ENCODE measurements at places on chromosomes 4 and X.
A peak's percentile ranks its signal among the peaks of the same experiment; 100 is the strongest.

DNA sequence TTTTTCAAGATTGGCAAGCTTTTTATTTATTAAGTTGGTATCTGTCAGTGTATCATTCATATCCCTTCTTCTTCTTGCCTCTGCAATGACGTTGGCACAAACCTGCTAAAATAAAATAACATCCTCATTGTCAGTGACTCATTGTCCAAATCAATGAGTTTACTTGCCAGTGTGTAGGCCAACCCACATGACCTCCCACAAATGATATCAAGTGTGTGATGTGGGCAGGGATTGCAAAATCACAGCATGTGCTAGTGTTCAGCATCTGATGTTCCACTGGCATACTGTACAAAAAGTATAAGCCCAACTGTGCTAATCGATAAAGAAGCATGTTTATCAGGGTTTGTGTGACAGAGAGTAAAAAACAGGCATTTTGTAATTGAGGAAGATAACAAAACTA is 25.5 kb downstream of the GPAT3 start:
- DNase-seq = no peak

GRCh38 chr4:163764569-163764968 is 270.1 kb downstream of the TMA16 start:
- DNase-seq = no peak

DNA sequence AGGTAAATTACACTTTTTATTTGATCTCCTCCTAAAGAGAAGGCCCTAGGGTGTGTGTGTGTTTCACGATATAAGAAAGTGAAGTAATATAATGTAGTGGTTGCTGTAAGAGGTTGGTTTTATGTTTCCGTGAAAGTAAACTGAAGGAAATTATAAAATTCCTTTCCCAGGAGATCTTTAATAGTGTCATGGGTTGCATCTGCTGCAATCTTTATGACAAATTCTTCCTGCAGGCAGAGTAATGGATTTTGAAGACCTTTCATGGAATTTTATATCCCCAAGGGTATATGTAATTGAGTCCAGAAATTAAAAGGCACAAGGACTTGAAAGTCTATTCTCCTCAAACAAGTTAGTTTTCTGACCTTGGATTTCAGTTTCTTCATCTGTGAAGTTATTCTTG is 538.6 kb downstream of the ANKRD50 start:
- DNase-seq = no peak

DNA sequence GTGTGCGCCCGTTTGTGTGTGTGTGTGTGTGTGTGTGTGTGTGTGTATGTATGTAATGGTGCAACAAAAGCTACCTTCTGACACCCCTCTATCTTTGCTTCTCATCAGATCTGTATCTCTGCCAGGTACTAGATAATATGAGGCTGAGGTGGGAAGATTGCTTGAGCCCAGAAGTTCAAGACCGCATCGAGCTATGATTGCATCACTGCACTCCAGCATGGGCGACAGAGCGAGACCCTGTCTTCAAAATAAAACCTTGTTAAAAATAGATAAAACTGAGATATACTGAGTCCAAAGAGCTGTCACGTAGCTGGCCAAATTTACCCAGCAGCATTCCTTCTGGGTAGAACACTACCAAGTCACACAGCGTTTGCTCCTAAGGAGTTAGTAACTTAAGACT is 18.4 kb downstream of the NLGN4X start:
- no peak for DNase-seq

GRCh38 chr4:108209489-108209888 is 40.8 kb upstream of the LEF1 start:
- DNase-seq = no peak

GRCh38 chr4:151665785-151666127 is 95.1 kb downstream of the GATB start:
- no peak for DNase-seq

DNA sequence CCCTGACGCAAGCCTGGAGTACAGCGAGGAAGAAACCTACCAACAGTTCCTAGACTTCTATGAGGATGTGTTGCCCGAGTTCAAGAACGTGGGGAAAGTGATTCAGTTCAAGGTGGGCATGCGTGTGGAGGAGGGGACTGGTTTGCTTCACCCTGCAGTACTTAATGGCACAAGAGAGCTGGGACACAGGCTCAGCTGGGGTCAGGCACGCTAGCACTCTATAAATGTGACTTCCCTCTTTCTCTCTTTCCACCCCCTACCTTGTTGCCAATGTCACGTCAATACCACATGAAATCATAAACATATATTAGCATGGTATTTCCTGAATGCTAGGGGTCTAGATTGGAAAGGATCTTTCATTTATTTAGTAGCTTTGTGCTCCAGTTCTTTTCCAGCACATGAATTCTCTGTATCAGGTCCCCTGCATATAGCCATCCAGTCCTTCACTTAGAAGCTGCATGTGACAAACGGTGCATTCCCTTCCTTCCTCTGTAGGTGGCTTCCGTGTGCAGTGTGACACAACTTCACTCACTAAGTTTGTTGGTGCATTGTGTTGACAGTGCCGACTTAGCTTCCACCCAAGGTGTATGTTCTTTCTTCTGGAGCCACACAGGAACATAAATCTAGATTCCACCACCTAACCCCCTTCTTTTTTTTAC is 25.6 kb downstream of the ZRSR2 start:
- DNase-seq = peak; percentile 20

- no peak for DNase-seq
Measured at GRCh38 chr4:147078362-147078761, 132.7 kb upstream of the TTC29 start.

DNA sequence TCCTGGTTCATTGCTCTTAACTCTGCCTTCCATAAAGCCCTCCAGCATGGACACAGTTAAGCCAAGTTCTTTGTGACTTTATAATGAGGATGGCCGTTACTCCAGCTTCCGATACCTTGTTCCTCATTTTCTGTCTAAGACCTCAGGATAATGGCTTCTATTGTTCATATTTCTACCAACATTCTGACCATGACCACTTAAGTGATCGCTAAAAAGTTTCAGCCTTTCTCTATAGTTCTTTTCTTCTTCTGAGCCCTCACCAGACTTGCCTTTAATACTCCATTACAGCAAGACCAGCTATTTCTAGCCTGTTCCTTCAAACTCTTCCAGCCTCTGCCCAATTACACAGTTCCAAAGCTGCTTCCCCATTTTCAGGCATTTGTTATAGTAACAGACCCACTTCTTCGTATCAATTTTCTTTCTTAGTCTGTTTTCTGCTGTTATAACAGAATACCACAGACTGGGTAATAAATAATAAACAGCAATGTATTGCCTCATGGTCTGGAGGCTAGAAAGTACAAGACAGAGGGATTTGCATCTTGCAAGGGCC is 12.3 kb downstream of the RNF175 start:
- DNase-seq = no peak

GRCh38 chr4:186192066-186192612 is 772 bp downstream of the CYP4V2 start:
- DNase-seq = peak; percentile 84

All from eye (tissue), 1 donor.